ENCODE measurements at places on chromosomes 5 and 9.

DNA sequence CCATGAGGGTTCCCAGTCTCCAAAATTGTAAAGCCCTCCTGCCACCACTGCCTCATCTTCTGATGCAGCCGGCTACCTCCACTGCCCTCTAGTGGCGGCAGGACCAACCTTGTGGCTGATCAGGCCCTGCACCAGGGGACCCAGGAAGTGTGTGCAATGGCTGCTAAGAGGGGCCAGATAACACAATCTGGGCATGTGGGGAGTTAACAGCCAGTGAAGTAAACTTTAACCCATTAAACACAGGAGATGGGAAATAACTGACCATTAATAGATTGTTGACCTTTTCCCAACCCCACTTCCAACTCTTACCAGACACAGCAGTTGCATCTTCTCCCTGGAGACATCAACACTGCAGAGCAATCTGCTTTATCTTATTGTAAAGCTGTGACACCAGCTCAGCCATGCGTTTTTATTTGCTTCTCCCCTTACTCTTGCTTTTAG is 63.3 kb downstream of the FREM1 start:
- DNase-seq, result peak; percentile 42

DNA sequence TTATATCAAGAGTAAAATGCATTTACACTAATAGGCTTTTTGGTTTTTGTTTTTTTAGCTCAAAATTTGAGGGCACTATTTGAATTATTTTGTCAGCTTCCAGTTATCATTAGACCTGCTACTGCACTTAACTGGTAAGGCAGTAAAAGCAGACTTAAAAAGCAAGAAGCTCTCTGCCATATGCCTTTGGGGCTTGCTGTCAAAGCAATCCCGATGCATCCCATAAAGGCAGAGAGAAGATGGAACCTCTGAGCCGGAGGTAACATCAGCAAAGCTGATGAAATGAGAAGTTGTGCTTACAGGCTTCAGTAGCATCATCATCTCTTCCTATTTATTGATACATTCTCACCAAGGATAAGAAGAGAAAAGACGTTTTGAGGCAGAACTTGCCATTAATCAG is 1414.3 kb upstream of the CDH6 start:
- no peak for DNase-seq

DNA sequence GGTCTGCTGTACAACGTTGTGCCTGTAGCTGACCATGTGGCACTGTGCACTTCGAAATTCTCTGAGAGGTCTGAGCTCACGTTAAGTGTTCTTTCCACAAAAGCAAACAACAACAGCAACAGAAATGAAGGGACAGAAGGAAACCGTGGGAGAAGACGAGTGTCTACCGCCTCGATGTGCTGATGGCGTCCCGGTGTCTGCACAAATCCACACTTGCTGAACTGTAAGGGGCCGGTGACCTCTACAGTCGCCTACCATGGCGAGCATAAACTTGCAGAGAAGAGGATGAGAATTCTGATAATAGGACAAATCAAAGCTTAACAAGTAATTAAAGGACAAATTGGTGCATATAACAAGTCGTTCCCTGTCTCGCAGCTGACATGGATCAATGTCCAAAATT is 114.0 kb downstream of the ADAMTS2 start:
- no peak for DNase-seq

DNA sequence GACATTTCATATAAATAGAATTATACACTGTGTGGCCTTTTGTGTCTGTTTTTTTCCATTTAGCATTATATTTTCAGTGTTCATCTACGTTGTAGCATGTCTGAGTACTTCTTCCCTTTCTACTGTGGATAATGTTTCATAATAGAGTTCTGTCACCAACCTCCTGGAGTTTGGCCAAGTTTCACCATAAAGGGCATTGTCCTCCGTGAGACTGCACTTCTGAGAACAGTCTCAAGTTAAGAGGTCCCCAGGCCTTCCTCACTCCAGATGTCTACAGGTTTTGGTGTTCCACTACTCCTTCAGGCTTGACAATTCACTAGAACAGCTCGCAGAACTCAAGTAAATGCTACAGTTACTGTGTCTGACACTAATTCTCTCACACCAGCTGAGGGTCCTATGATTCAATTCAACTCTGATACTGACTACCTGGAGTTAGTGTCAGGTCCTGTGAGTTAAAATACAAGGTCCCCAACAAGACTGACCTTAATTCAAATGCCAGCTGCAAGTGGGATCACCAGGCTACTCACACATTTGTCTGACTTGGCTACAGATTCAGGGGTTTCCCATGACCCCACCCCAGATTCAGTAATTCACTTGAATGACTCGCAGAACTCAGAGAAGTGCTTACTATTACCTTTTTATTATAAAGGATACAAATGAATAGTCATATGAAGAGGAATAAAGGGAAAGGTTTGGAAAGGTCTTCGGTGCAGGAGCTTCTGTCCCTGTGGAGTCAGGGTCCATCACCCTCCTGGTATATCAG is 31.1 kb downstream of the SLC35A4 start:
- no peak for DNase-seq

- no peak for DNase-seq
Measured at GRCh38 chr5:137329586-137330296, 169.4 kb downstream of the SPOCK1 start.

GRCh38 chr9:110555551-110556331 is 23.8 kb downstream of the SVEP1 start:
- peak; percentile 19 for DNase-seq

DNA sequence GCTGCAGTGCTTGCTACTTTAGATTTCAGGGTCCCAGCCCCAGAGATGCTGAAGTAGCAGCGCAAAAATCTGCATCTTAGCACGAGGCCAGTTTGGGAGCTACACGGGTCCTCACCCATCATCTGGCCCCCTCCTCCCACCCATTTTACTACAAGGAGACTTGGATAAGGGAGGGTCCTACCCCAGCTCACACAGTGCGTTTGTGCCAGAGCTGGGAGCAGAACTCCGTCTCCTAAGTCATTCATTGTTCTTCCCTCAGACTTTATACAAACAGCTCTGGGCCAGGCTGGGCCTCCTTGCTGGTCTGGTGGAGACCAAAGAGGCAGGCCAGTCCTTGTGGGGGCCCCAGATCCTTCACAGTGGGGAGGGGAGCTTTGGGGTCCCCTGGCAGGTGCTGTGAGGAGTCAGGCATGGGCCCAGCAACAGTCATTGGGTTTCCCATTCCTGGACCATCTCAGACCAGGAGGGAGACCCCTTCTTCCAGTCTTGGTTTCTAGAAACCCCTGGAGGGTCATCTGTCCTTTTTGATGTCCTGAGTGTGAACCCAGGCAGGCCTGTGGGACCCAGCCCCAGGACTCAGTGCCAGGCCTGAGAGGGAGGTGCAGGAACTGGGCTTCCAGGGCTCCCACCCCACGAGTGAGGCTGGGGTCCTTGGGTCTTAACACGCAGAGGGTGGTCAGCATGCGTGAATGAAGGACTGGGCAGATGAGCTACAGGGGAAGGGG is 2.3 kb upstream of the IL17B start:
- no peak for DNase-seq

DNA sequence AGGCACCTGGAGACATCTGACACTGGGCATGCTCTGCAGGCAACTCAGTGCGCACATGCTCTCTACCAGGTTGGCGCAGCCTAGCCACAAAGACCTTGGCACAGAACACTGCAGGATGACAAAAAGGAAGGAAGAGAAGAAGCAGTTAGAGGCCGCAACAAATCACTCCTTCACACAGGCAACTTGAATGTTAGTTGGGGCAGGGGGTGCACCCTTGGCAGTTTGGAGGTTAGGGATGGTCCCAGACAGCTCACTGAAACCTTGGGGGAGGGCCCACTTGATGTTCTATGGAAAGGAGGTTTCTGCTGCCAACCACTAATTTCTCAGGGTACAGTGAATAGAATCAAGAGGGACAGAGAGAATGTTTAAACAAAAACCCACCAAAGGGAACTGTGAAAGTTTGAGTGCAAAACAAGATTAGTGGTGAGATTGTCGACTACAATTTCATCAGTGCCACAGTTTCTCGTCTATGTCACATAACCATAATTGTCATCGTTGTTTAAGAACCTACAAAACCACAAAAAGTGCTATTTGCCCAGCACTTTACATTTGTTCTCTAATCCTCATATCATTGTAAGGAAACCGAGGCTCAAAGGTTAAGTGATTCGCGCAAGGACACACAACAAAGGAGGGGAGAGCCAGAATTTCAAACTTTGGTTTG is 48.7 kb downstream of the FBXW11 start:
- peak; percentile 64 for DNase-seq

- DNase-seq, result no peak
Measured at GRCh38 chr5:72505016-72505415, 2.2 kb downstream of the ZNF366 start.
